ENCODE measurements at places on chromosomes 16 and 17.

DNA sequence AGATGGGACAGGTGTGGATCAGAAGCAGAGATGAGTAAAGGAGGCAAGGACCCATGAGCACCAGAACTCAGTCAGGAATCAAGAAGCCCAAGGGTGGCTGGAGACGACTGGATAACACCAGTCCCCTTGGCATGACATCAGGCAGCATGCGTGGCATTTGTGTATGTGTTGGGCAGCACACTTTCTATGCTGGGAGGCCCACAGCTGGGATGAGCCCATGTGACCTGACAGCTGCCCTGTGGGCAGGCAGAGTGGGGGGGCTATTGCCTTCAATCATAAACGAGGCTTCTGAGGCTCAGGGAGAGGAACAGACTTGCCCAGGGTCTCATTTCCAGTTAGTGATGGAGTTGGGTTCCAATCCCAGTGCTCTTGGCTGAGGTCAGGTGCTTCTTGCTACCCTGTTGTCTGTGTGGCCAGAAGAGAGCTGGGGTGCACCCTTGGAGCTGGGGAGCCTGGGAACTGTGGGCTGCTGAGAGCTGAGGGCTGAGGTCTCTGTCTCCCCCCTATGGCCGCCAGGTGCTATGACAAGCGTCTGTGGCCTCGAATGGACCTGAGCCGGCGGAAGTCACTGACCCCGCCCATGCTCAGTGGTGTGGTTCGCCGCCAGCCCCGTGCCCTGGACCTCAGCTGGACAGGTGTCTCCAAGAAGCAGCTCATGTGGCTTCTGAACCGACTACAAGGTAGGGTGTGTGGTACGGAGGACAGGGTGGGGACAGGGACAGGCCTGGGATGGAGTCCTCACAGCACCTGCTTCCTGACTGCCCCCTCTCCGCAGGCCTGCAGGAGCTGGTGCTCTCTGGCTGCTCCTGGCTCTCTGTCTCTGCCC is 7.1 kb upstream of the ORAI3 start:
- peak; percentile 78 for DNase-seq

DNA sequence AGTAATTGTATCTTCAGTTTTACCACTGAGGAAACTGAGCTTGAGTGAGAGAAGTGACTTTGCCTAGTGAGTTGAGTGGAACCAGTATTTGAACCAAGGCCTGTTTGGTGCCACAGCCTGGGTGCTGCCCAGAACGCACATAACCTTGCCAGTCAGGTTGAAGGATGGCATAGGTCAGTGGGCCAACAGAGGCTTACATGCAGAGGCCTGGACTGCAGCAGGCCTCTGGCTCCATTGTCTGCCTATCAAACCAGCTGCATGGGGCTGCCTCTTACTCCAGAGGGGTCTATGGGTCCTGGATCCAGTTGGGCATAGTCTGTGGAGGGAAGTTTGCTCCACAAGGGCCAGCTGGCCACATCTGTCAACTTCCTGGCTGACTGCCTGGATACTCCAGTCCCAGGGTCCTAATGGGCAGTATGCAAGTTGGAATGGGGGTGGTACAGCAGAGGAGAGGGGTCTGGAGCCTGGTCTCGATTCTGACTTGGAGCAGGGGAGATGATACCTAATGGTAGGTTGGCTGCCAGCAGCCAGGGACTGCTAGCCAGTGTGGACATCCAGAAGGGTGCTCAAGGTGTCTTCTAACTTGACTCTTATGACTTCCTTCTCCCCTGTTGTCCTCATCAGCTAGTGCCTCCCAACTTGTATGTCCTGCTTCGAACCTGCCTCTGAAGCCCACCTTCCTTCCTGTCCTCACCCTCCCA is 11.1 kb upstream of the RNF112 start:
- DNase-seq, result no peak

- peak; percentile 75 for DNase-seq
These were observed 587 bp upstream of the CDK5R1 start for GRCh38 chr17:32486111-32486700.

DNA sequence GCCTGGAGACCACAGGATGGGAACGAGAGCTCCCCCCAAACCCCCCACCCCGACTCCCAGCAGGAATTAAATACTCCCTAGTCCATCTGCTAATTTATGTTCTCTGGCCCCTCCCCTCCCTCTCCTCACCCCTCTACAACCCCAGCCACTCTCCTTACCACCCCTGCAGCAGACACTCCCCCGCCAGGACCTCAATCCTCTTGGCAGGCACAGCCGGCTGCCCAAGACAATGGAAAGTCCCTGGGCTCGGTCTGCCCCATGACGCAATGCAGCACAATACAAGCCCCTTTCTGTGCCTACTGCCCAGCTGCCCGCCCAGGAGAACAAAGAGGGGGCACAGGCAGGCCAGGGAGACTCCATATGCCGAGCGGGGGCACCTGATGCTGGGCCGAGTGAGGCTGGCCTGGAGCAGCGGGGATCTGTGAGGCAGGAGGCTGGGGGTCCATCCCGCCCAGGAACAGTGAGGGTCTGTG is 30.3 kb upstream of the CDC42EP4 start:
- DNase-seq, result no peak

DNA sequence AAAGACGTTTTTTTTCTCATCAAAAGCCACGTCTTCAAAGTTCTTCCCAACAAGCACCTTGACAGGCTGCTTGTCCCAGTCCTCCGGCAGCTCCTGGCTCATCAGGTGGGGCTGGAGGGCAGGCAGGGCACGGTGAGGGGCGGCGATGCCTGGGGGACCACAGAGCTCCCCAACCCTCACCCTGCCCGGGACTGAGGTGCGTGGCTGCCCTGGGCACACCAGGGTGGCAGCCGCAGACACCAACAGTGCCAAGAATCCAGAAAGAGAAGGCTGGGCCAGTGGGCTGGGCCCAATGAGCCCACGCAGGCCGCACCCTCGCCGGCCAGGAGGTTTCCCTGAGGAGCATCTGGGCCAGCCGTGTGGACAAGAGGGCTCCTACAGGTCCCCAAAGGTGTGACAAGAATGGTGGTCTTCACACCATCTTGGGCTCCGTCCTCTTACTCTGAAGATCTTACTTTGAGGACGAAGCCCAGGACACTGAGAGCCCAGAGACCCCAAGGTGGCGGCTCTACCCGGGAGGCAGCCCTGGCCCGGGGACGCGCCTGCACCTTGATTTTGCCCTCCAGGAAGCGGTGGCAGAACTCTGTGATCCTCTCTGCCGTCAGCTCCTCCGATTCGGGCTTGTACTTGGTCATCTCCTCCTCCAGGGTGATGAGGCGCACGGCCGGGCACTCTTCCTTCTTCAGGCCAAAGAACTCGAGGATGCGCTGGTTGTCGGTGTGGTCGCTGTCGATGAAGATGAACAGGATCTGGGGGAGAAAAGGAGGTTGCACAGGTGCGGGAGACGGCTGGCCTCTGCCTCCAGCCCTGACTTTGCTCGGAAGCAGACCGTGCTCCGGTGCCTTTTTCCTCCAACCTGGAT is 11.3 kb upstream of the PPP1R27 start:
- no peak for DNase-seq

DNA sequence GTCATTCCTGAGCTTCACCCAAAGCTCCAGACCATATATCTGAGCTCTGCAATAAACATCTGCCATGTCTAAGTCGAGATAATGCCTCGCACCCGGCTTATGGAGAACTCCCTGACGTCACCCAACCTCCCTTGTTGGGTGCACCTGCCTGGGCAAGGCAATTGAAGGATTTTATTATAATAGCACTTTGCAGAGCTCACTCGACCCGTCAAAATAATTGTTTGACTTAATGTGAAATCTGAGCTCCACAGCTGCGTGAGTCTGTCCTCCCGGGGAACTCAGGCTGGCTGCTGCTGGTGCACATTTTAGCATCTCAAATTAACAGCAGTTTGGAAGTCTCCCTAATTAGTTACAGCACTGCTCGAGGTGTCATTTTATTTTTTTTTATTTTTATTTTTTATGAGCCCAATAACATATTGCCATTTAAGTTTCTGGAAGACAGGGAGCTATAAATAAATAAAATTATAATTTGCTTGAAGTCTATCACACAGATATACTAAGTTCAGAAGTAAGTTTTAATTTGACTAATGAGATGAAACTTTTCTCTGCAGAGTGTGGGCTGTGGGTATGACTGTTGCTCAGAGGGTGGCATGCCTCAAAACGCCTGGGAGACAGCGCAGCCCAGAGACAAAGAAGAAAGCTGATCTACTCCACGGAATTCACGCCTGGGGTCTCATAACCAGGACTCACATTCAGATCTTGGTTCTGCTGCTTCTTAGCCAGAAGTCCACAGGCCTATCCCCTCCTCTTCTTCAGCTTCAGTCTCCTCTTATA is 401.4 kb upstream of the C16orf82 start:
- peak; percentile 39 for DNase-seq

DNA sequence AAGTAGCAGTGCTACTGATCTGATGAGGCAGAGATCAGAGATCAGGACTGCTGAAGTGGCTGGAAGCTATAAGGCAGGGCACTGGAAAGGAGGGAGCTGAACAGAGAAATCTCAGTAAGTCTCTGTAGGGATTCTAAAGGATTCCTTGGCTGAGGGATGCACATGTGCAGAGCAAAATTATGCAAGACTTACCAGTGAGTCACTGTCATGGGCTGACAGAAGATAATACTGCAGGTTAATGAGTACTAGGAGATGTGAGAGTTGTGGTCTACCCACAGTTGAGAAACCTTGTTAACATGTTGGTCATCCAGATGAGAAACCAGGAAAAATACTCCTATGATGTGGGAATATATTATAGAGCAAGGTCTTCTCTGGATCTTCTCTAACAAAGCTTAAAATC is 378.1 kb downstream of the HAPSTR1 start:
- no peak for DNase-seq

GRCh38 chr17:58184986-58185761 is 7.4 kb upstream of the EPX start:
- DNase-seq, result no peak

DNA sequence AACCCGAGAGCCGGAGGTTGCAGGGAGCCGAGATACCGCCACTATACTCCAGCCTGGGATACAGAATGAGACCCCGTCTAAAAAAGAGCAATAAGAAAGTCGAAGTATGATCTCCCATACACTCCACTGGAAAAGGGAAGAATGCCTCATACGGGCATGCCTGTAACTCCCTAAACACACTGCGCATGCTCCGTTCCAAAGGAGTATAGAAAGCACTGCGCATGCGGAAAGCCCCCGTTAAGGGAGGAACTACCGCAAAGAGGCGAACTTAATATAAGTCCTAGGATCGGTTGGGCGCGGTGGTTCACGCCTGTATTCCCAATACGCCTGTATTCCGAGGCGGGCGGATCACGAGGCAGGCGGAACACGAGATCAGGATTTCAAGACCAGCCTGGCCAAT is 313.1 kb upstream of the ERCC4 start:
- no peak for DNase-seq

- DNase-seq, result no peak
These were observed 89.7 kb upstream of the CLEC18A start for GRCh38 chr16:69861292-69862030.

Data from activated CD4-positive, alpha-beta T cell treated with anti-CD3 and anti-CD28 coated beads for 48 hours (primary cell).